ENCODE measurements at places on chromosomes 11 and 22. TPM values are rescaled to one million over a fixed set of nuclear protein-coding genes. Genes with fewer than 3 reads are reported as not detected.

DNA sequence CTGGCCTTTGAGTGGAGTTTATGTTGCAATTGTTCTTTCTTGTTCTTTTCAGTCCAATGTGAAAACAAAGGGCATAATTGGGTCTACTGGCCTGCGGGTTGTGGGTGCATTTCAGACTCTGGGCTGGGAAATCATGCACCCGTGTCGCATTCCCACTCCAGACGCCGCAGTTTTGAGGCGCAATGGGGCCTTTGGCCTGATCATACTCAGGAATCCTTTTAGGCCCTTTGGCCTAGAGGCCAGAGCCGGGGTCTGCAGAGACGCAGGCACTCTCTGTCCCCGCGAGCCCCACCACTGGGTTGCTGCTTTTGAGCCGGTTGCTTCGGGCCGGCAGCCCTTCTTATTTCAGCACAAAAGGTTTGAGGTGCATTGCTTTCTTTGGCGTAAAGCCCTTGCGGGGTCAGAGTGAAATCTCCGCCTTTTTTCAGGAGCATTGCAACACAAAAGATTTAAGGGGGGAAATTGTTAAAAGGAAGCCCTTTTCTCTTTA lies 48.4 kb upstream of the DBX1 start:
- no peak overlapping the region for H3K27ac ChIP-seq
- H3K4me3 ChIP-seq = no peak overlapping the region
- no peaks in the 10 kb centered on the region for H3K36me3 ChIP-seq
- peaks cover 13% of the 10 kb centered on the region for H3K27me3 ChIP-seq
- no peak for DNase-seq

DNA sequence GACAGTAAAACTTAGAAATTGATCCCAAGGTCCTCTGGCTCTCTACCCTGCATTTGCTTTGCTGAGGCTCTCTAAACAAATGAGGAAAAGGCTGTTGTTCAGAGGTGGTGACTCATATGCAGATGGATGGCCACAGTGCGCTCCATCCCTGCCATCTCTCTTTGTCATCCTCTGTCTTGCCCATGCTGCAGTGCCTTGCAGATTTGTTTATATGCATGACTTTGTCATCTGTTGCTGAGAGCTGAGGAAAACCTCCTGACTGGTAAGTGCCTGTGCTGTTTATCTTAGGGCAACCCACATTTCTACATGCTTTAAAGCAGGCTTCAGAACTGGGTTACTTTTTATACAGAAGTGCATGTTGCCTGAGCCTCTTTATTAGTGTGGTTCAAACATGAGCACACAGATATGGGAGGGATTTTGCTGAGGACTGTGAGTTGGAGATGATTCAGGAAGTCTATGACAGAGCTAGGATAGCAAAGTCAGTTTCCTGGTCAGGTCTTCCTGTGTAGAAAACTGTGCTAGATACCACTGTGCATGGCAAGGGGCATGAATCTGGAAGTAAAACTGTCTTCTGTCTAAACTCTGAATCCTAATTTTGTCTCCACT lies 57.4 kb downstream of the JAM3 start:
- peaks cover 16% of the 10 kb centered on the region for H3K27me3 ChIP-seq
- H3K36me3 ChIP-seq = no peaks in the 10 kb centered on the region

Gene PTGDR2
- total RNA-seq = 0.28 TPM

DNA sequence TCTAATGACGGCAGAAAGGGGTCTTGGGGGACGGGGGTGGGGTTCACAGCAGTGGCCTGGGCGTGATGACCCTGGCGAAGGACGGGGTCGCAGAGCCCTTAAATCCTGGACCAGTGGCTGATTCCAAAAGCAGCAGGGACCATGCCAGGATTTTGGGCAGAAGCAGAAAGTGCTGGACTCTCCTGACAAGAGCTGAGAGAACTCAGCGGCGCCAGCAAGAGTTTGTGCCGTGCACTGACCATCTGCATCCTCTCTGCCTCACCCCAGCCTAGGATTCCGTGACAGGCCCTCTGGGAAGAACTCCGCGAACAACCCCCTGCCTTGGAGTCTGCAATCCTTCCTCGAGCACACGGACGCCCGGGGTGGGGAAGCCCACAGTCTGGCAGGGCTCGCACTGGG lies 644 bp upstream of the NDUFV1 start:
- H3K27me3 ChIP-seq = no peaks in the 10 kb centered on the region
- H3K27ac ChIP-seq = peak overlapping the region; percentile 75
- H3K4me3 ChIP-seq = peak overlapping the region; percentile 71
- H3K4me1 ChIP-seq = peaks cover 18% of the 10 kb centered on the region
- peaks cover 18% of the 10 kb centered on the region for H3K36me3 ChIP-seq

Gene SMIM35
- total RNA-seq = 0.63 TPM

GRCh38 chr11:120231963-120232362 lies 8.0 kb upstream of the POU2F3 start:
- no peak overlapping the region for H3K4me3 ChIP-seq
- no peaks in the 10 kb centered on the region for H3K4me1 ChIP-seq
- DNase-seq = no peak
- no peaks in the 10 kb centered on the region for H3K36me3 ChIP-seq
- no peaks in the 10 kb centered on the region for H3K27me3 ChIP-seq

Gene OR51B2
- not detected for total RNA-seq

DNA sequence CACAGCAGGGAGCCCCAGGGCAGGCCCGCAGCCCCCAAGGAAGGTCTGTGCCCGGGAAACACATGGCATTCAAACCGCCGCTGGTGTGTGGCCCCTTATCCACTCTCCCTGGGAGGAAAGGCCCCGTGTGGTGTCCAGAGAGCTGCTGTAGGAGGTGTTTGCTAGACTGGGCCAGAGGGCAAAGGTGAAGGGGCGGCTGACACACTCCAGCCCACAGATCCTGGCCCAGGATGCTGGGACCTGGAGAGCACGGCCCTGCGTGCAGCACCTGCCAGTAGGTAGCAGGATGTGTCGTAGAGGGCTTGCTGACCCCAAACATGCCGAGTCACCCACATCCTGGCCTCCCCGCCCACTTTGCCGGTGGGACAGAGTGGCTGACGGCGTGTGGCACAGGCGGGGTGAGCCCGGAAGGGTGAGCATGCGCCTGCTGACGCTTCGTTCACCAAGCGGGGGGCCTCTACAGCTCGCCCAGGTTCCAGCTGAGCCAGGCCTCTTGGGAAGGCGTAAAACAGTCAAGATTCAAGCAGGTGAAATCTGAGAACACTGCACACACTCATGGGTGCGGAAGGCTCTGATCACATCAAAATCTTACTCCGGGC lies 11.0 kb downstream of the OSBPL5 start:
- no peak for DNase-seq
- H3K27ac ChIP-seq = no peak overlapping the region
- no peaks in the 10 kb centered on the region for H3K36me3 ChIP-seq

DNA sequence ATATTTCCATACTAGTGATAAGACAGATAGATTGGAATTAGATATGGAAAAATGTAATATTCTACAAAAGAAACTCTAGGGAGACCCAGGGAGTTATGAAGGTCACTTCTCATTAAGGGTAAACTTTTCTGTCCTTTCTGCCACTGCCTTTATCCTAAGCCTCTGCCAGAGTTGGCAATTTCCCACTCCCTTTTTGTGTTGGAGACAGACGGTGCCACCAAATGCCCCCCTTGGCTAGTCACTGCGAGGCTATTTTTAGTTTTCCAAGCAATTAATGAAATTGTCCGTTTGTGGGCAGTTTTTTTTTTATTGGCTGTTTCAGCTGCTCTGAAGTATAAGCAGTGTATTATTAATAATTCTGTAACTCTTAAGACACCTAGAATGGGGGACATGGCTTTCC lies 67.6 kb upstream of the TENM4 start:
- no peaks in the 10 kb centered on the region for H3K27me3 ChIP-seq
- H3K4me1 ChIP-seq = no peaks in the 10 kb centered on the region
- no peaks in the 10 kb centered on the region for H3K36me3 ChIP-seq

Gene ELMOD1
- not detected for total RNA-seq

Gene MCHR1
- total RNA-seq = not detected

Gene LRRN4CL
- total RNA-seq = 0.11 TPM

GRCh38 chr11:125481531-125481930 lies 14.5 kb downstream of the FEZ1 start:
- no peak overlapping the region for H3K27ac ChIP-seq
- H3K36me3 ChIP-seq = no peaks in the 10 kb centered on the region
- H3K27me3 ChIP-seq = no peaks in the 10 kb centered on the region
- no peak overlapping the region for H3K4me3 ChIP-seq

DNA sequence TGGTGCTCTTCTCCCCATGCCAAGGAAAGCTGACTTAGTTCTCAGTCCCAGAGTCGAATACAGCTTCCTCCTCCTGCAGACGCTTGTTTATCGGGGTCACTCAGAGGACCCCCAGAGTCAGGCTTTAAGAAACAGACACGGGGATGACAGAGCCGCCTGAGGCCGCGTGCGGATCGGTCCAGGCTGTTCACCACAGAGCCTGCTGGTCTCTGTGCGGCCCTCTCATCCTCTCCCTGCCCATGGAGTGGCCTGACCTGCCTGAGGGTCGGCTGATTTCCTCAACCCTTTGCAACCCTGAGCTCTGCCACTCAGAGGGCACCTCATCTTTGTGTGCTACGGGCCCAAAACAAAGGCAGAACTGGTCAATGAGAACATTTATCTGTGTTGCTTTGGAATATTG lies 2.1 kb downstream of the GAL start:
- no peak for DNase-seq
- no peak overlapping the region for H3K4me3 ChIP-seq
- H3K36me3 ChIP-seq = no peaks in the 10 kb centered on the region
- no peak overlapping the region for H3K27ac ChIP-seq
- peaks cover 17% of the 10 kb centered on the region for H3K27me3 ChIP-seq
